ENCODE measurements at places on chromosomes 4 and X.

DNA sequence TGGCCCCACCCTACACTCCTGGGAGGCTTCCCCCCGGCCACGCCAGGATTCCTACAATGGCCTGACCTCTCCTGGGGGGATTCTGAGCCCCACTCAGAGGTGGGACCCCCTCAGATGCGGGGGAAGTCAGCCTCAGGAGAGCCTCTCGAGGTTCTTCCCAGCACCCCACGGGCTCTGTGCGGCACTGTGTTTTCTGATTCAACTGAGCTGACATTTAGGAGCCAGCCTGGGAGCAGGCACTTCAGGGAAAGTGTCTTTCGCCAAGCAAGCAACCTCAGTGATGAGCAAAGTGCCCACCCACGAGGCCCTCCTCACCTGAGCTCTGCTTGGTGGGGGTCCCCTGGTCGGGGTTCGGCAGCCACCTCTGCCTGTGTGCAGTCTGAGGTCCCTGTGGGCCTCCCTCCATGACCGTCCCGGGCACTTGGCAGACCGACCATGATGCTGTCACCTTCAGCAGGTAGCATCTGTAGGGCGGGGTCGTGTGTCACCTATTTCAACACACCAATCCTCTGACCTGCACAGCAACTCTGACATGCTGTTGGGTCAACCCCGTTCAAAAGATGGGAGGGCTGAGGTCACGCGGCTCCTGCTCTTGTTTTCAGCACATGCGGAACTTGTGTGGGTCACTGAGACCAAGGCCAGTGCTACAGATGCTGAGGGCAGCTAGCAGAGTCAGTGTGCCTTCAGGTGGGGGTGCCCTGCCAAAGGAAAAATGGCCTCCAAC lies 46.2 kb downstream of the ADRA2C start:
- no peak for DNase-seq

- DNase-seq, result no peak
Observed at GRCh38 chr4:5399790-5400421, 308.5 kb downstream of the EVC2 start.

- no peak for DNase-seq
Observed at GRCh38 chr4:181225616-181226261, 1017.5 kb upstream of the TENM3 start.

DNA sequence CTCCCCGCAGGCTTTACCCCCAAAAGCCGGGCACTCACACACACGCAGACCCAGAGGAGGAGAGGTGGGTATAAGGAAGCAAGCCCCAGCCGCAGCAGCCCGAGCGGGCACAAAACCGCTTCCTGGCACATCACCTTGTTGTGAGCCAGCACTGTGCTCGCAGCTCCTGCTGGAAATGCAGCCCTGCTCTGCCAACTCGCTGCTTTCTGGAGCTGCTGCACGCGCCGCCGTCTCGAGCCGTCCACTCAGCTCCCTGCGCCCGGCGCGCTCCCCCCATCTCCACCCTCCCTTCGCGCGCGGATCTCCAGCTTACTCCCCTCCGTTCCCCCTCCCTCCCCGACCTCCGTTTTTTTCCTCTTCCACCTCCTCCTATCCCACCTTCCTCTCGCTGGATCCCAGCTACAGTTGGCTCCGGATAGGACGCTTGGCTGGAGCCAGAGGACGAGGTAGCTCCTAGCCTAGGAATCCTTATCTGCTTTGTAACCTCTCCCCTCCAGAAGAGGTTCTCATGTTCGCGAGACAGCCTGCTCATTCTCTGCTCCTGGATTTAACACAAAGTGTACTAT lies at the start of gene SPOCK3:
Gene SPOCK3, minus strand, starts transcription at position 179 of the 566 bp plus-strand sequence.
- DNase-seq, result peak; percentile 47

Measured in mammary epithelial cell (primary cell).